ENCODE measurements at places on chromosomes 4 and X.

- DNase-seq: no peak
Measured at GRCh38 chr4:152581536-152582160, 45.8 kb upstream of the FBXW7 start.

- no peak for DNase-seq
Measured at GRCh38 chr4:57734104-57734670, 624.0 kb upstream of the IGFBP7 start.

- DNase-seq: no peak
Measured at GRCh38 chr4:112083587-112084347, 61.5 kb upstream of the FAM241A start.

GRCh38 chr4:109410226-109410625 is 23.4 kb upstream of the SEC24B start:
- DNase-seq: no peak

DNA sequence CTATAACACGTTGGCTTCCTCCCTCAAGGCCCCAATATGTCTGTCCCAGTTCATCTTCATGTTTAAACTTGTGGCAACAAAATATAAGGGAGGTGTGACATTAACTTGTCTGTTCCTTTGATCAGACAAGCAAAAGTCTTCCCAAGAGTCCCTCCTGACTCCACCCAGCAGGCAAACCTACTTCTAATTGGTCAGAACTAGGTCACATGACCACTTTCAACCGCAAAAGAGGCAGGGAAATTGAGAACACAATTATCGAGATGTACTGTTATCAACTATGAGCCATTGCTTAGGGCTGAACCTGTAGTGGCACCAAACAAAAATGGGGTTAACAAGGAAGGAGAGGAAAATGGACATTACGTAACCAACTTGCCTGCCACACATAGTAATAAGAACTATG is 246.8 kb upstream of the TET2 start:
- DNase-seq: no peak

GRCh38 chrX:29477878-29478277 is 737.5 kb upstream of the MAGEB2 start:
- no peak for DNase-seq

DNA sequence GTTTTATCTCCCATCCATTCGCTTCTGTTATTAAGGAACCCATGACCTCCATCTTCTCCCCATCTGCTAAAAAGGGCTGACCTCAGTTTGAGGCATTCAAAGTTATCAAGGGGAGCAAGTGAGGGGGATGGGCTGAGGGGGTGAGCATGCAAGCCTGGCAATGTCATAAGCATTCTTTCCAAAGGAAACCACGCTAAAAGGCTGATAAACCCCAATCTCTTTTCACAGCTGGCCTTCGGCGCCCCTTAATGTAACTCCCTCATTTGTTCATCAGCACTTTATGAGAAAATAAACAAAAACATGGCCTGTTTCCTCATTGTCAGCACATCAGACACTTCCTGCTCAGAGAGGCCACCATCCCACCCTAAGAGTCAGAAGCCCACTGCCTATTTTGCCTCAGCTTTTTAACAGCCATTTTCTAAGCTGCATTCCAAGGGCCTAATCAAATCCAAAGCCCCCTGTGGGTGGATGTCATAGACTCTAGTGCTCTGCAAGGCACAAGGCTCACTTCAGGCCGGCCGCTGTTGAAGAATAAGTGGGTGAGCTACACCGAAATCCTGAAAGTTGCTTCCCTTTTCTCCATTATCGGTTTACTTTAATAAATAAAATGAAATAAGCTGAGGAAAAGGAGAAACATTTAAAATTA is 92.0 kb upstream of the SRD5A3 start:
- no peak for DNase-seq

DNA sequence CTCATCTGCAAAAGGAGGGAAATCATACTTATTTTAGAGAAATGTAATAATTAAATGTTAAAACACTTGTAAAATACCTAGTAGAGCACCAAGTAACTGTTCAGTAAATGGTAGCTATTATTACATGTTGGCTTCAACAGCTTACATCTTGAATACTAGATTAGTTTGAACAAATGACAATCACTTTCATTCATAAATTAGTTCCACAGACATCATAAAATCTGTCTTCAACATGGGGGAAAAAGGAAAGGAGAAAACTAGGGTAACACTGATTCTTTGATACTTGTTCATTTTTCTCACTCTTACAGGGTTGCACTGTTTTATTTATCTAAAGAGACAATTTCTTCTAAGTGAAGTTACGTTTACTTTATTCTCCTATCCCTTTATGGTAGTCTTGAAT is 51.7 kb downstream of the CHM start:
- no peak for DNase-seq

- DNase-seq: no peak
Measured at GRCh38 chrX:125544856-125545255, 225.2 kb downstream of the TEX13C start.

DNA sequence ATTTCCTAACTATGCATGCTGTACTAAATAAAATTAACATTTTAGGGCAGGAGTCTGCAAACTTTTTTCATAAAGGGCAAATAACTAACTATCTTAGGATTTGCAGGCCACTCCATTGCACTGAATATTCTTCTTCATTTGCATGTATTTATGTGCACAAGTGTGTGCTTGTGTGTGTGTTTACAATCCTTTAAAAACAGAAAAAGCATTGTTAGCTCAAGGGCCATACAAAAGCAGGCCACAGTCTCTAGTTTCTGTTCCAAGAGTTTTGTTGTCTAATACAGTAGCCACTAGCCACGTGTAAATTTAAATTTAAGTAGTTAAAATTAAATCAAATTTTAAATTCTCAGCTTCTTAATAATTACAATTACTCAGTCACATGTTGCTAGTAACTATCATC is 621.8 kb downstream of the TMA16 start:
- DNase-seq: no peak

GRCh38 chr4:135485371-135485770 is 1283.8 kb upstream of the PABPC4L start:
- no peak for DNase-seq

- no peak for DNase-seq
Measured at GRCh38 chrX:53456254-53456653, 22.1 kb upstream of the HSD17B10 start.

DNA sequence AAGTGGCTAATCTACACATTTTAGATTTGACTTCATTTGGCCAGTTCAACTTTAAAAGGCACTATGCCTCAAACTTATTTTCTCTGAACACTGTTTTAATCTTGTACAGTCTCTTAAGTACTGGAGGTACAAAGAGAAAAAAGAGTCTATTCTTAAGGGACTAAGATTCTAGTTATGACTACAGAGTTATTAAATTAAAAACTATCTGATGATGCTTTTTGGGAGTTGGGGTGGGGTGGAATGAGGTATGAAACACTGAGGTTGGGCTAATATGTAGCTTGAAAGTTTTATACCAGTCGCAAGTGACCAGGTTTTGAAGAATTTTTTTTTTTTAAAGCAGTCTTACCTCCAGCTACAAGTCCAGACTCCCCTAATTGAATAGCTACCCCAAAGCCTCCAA is 17.7 kb upstream of the GPR34 start:
- no peak for DNase-seq

DNA sequence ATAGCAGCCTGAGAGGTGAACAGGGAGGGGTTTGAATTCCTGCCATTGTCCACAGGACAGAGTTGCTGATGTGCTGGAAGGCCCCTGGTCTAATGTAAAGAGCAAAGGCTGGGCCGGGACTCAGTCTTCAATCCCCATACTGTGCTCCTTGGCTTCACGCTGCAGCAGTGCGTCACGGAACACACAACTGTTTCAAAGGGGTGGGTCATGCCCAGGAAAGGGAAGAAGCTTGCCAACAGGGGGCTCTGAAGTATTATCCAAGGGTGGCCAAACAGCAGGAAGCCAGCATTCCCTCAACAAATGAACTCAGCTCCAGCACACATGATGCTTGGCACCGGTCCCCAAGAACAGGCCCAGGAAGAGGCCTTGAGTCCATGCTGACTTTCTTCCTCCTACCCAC is 122.5 kb downstream of the NFKB1 start:
- no peak for DNase-seq

DNA sequence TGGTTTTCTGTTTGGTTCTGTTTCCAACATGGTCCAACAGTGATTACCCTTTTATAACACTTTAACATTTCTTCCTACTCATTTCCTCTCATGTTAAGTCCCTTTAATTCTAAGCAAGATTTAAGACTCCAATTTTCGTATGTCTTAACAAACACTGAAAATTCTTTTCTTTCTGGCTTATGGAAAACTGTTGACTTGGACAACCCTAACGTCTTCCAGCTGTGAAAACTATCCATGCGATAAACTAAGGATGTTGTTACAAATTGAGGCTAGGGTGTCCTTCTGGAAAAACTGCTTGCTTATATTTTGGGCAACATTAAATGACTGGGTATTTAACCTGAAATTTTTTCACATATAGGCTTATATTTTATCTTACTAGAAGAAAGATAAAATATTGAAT is 33.9 kb upstream of the RTL3 start:
- no peak for DNase-seq

DNA sequence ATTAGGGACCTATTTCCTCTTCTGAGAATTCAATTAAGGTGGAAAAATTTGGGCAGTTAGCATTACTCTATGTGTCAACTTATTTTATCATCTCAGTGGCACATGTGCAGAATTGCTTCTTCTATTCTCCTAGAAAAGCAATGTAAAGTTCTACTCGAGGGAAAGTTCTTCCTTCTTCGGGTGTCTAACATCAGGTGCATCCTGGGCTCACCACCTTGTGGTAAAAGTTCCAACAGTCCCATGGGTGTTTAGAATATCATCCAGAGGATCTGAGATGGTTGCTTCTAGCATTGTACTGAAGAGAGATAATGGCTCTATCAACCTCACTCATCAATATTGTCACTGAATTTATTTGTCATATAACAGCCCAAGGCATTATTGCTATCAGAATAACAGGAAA is 969.7 kb downstream of the PDHA2 start:
- no peak for DNase-seq

DNA sequence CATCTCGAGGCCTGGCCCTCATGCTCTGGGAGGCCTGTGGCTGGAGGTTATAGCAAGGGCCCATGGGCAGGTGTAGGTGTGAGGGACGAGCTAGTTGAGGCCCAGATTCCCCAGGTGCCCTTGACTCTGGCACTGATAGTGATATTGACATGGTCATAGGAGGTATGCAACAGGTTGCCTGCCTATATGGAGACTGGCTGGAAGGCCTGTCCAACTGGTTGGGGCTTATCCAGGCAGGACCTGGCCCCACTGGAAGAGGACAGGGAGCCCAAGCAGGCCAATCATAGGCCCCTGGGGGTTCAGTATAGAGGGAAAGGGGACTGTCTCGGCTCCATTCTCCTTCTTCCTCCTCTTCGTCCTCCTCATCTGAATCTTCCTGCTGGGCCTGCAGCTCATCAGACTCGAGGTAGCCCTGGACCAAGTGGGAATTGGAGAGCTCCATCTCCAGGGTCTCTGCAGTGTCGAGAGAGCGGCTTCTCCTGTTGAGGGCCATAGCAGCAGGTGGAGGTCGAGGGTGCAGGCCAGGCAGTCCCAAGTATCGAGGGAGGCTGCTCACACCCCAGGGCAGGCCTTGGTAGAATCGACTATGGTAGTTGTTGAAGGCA is 15.3 kb downstream of the AMER1 start:
- DNase-seq: no peak

DNA sequence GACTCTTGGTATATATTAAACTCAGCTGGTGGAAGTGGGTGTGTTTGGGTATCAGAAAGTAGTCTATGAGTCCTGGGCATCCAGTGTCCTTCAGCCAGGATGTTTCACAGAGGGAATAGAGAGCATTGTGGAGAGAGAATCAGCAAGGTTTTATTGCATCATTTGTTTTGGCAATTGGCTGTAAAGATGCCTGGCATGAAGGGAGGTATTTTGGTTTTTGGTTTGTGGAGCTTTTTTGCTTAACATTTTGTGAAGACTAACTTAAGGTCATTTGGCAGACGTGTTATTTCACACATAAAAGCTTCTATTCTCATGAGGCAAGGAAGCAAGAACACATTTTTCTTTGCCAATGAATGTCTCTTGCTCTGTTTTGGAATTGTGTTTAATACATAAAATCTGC is 71.1 kb downstream of the DCLK2 start:
- DNase-seq: no peak

- no peak for DNase-seq
Measured at GRCh38 chrX:132749406-132749805, 209.0 kb downstream of the HS6ST2 start.

DNA sequence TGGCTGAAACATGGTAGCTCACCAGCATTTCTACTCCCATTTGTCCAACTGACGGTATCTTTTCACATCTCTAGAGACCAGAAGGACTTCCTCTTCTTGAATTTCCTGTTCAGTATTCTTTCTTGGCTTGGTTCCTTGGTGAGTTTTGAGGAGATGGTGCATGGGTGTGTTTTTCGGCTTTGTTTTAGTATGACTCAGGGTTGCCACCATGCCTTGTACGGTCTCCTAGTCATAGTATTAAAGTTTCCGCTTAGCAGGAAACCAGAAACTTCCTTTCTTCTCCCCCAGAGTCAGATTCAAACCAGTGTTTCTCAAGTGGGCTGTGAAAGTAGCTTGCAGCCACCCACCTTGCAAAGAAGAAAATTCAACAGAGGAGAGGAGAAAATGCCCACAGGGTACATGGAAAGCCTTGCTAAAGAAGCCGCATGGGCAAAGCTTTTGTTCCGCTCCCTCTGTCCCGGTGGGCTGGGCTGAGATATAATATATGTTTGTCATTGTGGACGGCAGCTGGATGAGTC is 5.7 kb downstream of the CD99 start:
- no peak for DNase-seq

- no peak for DNase-seq
Measured at GRCh38 chr4:1669270-1669669, 14.8 kb downstream of the FAM53A start.

GRCh38 chr4:150464523-150464922 is 117.4 kb upstream of the MAB21L2 start:
- DNase-seq: no peak

- no peak for DNase-seq
Measured at GRCh38 chrX:1784773-1785172, 169.9 kb downstream of the ASMT start.

DNA sequence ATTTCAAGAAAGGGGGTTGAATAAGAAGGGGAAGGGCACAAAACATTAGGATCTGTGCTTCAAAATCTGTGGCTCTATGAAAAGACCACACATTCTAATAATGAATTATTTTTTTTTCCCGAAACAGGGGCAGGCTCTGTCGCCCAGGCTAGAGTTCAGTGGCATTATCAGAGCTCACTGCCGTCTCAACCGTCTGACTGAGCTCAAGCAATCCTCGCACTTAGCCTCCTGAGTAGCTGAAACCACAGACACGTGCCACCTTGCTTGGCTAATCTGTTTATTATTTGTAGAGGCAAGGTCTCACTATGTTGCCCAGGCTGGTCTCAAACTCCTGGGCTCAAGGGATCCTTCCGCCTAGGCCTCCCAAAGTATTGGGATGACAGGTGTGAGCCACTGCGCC is 33.4 kb downstream of the ACSL1 start:
- no peak for DNase-seq

- DNase-seq: no peak
Measured at GRCh38 chrX:125093852-125094251, 225.8 kb upstream of the TEX13C start.

GRCh38 chr4:87029356-87029755 is 94.5 kb downstream of the AFF1 start:
- DNase-seq: no peak

DNA sequence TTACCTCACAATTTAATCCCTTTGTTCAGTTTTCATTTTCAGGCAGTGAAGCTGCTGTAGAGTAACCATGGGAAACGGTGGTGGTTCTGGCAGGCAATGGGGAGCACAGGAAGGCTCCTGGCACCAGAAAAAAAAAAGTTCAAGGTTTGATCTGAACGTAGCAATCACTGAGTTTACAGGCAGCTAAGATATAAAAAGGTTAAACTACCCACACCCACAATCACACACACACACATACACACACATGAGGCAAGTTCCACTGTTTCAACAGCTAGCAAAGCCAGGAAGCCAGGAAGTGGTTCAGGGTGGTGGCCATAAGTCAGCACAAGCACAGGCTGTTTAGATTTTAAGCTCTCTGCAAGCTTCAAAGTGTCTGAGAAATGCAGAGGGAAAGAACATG is at the start of gene SULT1B1:
SULT1B1 (minus strand) TSS at position 166 of the 400 bp plus-strand sequence. CDS start 5,403 bp downstream, outside the sequence.
- DNase-seq: peak; percentile 3
